Bladder microvascular endothelial cell (primary cell): ENCODE measurements at places on chromosomes 4 and X. TPM values are rescaled to one million over a fixed set of nuclear protein-coding genes. Genes with fewer than 3 reads are reported as not detected.

Gene ATOH1
- total RNA-seq, result not detected in 2 replicates

Gene GAK
- total RNA-seq, result 47.1 and 75.7 TPM in 2 replicates

Gene ETDB
- not detected in 2 replicates for total RNA-seq

Gene NDNF
- total RNA-seq, result 0.16 and 5.1 TPM in 2 replicates

Gene TMSB15B
- 1.9 and 5.7 TPM in 2 replicates for total RNA-seq

Gene CFP
- total RNA-seq, result 0.06 and 0.49 TPM in 2 replicates

Gene CPZ
- total RNA-seq, result under 0.01 TPM in 1 of 2 replicates, not detected in the other

Gene GLRB
- 0.16 and 42.8 TPM in 2 replicates for total RNA-seq

Gene ZNF718
- 4.9 and 9.6 TPM in 2 replicates for total RNA-seq

Gene POU4F2
- not detected in 2 replicates for total RNA-seq

Gene UGT2A1
- 0.16 TPM in 1 of 2 replicates, not detected in the other for total RNA-seq

Gene TLR2
- total RNA-seq, result 0.65 and 4.7 TPM in 2 replicates

Gene RBM3
- total RNA-seq, result 104 and 354 TPM in 2 replicates

Gene SSX1
- not detected in 2 replicates for total RNA-seq

Gene CT47B1
- not detected in 2 replicates for total RNA-seq

Gene MAMLD1
- 0.32 and 1.5 TPM in 2 replicates for total RNA-seq

Gene MSANTD1
- total RNA-seq, result 0.32 and 0.82 TPM in 2 replicates

Gene ALB
- not detected in 2 replicates for total RNA-seq
